ENCODE measurements at places on chromosomes 6 and 20. TPM values are rescaled to one million over a fixed set of nuclear protein-coding genes. Genes with fewer than 3 reads are reported as not detected.
A peak's percentile ranks its signal among the peaks of the same experiment; 100 is the strongest.

CST1 gene
- total RNA-seq, result not detected

CDH4 gene
- 0.93 TPM for total RNA-seq

MRPS18A gene
- 27.0 TPM for total RNA-seq

OTOR gene
- not detected for total RNA-seq

SLC35D3 gene
- not detected for total RNA-seq

MYO6 gene
- total RNA-seq, result 105 TPM

TGM3 gene
- total RNA-seq, result 0.37 TPM

GRCh38 chr6:55319961-55320695 lies 7.1 kb upstream of the GFRAL start:
- no peaks in the 10 kb centered on the region for H3K4me1 ChIP-seq
- DNase-seq, result no peak
- H3K4me3 ChIP-seq, result no peak overlapping the region
- no peak overlapping the region for H3K27ac ChIP-seq
- H3K36me3 ChIP-seq, result no peaks in the 10 kb centered on the region

DNA sequence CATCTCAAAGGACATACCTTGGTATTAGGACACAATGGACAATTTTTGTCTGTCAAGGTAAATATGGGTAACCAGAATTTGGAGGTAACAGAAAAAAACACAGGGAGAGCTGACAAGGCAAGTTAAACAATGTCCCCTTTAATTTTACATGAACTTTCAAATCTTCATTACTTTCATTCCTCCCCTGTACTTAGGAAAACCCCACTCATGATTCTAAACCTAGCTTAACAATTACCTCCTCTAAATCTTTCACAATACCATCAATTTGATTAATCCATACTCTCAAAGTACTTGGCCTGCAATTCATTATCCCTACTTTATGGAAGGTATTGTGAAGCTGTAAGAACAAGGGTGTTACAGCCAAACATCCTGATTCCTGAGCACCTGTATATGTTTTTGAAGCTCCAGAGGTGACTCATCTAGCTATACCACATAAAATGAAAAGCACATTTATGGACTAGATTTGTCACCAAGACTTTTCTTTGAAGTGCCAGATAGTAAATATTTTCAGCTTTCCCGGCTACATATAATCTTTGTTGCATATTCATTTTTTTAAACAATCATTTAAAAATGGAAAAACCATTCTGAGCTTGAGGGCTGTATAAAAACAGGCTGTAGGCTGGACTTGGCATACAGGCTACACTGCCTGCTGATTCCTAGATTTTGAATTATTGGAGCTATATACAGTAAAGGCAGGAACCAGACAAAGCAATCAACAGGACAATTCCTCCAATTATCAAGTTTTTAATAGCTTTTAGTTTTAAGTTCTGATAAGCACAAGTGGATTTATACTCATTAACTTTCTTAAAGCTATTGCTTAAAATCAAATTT lies 22.9 kb downstream of the DEK start:
- no peaks in the 10 kb centered on the region for H3K4me1 ChIP-seq
- no peak overlapping the region for H3K27ac ChIP-seq

- no peaks in the 10 kb centered on the region for H3K36me3 ChIP-seq
- H3K27me3 ChIP-seq, result no peaks in the 10 kb centered on the region
- H3K27ac ChIP-seq, result no peak overlapping the region
- no peak for DNase-seq
These were observed 253.4 kb downstream of the PHACTR1 start for GRCh38 chr6:12969966-12970365.

DNA sequence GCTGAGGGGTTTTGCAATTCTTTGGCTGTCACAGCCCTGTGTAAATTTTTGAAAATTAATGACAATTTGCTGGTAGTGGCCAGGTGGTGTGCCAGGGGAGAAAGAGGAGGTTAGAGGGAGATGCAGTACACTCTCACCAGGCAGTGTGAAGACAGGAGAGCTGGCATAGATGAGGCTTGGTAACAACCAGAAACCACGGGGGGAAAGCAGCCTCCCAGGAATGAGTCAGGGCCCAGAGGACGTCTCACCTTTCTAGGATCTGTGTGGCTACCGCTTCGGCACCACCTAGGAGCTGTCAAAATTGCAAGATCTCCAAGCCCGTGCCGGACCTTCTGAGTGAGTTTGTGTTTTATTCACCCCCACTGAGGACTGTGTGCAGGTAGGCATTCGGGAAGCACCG lies 171.4 kb downstream of the PACRG start:
- H3K4me3 ChIP-seq, result no peak overlapping the region
- no peaks in the 10 kb centered on the region for H3K27me3 ChIP-seq
- no peaks in the 10 kb centered on the region for H3K36me3 ChIP-seq

DNA sequence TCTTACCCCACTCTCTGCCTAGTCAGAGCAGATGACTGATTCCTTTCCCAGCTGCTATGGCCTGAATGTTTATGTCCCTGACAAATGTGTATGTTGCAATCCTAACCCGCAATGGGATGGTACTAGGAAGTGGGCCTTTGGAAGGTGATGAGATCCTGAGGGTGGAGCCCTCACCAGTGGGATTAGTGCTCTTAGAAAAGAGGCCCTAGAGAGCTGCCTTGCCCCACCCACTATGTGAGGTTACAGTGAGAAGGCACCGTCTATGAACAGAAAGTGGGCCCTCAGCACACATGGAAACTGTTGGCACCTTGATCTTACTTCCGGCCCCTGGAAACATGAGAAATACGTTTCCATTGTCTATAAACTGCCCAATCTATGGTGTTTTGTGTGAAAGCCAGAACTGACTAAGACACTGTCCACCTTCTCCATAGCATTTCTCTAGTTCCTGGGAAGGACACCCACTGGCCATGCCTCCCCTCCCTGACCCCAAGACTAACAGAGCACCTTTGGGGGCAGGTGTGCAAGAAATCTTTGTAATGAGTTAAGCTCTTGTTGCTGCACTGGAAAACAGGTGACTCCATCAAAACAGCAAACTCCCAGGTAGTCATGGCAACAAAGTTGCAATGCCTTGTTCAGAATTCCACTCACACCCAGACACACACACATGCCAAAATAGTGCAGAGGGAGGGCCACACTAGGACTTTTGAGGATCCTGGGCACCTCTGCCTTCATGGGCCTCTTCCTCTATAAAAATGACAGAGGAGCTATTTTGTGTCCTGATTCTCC lies 16.2 kb downstream of the GABRR2 start:
- H3K27ac ChIP-seq, result no peak overlapping the region
- no peak for DNase-seq
- H3K4me1 ChIP-seq, result peaks cover 26% of the 10 kb centered on the region
- H3K36me3 ChIP-seq, result no peaks in the 10 kb centered on the region

- no peaks in the 10 kb centered on the region for H3K27me3 ChIP-seq
- no peak overlapping the region for H3K27ac ChIP-seq
- no peak overlapping the region for H3K4me3 ChIP-seq
- no peak for DNase-seq
- H3K36me3 ChIP-seq, result no peaks in the 10 kb centered on the region
These were observed 110.3 kb downstream of the TBC1D32 start for GRCh38 chr6:121223930-121224329.

GRCh38 chr6:139753198-139753861 lies 378.9 kb upstream of the CITED2 start:
- H3K4me1 ChIP-seq, result peaks cover 17% of the 10 kb centered on the region
- no peak for DNase-seq
- H3K27ac ChIP-seq, result no peak overlapping the region

- no peak overlapping the region for H3K27ac ChIP-seq
- H3K36me3 ChIP-seq, result no peaks in the 10 kb centered on the region
- H3K27me3 ChIP-seq, result no peaks in the 10 kb centered on the region
- no peak overlapping the region for H3K4me3 ChIP-seq
These were observed 83.0 kb upstream of the TCF21 start for GRCh38 chr6:133805876-133806275.

GRCh38 chr6:24883618-24884017 lies 52.1 kb downstream of the RIPOR2 start:
- H3K27ac ChIP-seq, result no peak overlapping the region
- no peaks in the 10 kb centered on the region for H3K36me3 ChIP-seq
- no peak for DNase-seq
- H3K4me1 ChIP-seq, result peaks cover 4% of the 10 kb centered on the region

DNA sequence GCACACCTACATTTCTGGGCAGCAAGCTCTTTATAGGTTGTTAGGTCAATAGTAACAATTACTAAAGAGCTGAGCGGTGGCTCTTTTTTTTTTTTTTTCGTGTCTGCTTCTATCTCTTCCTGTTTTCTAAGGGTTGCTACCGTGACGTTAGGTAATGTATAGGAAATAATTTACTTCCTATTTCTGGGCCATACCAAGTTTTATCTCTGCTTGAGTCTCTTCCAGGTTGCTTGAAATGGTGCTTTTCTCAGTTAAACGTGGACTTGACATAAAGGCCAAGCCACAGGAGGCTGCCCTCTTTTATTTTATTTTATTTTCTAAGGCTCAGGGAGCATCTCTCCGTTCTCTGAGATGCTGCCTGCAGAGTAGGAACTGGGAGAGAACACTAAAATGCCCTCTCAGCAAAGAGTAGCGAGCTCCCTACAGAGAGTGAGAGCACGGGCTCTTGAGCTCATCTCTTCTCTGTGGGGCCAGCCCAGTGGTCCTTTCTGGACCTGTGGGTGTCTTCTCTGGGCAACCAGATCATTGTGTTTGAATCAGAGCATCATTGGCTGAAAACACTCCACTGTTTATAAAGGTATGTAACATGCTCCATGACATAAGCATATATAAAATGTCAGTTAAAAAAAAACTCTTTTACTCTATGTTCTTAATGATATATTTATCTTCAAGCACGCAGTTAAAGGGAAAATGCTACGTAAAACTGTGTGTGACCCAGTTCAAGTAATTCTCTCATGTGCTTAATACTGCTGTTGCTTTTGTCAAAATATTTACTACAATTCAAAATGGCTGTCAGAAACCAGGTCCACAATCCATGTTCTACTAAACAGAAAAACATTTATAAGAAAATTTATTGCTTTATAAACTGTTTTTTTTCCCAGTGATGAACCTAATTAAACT lies at the start of gene ZNF831:
Gene ZNF831 (plus strand): TSS at position 191 of the 900 bp plus-strand sequence. CDS start 27,199 bp downstream, outside the sequence.
- no peak within 1 kb of the TSS for H3K4me3 ChIP-seq
- H3K27me3 ChIP-seq, result peaks cover 18% of the 10 kb centered on the region
- no peak within 1 kb of the TSS for H3K27ac ChIP-seq
- H3K36me3 ChIP-seq, result no peaks in the 10 kb centered on the region

- no peaks in the 10 kb centered on the region for H3K36me3 ChIP-seq
- H3K4me1 ChIP-seq, result no peaks in the 10 kb centered on the region
- no peak overlapping the region for H3K4me3 ChIP-seq
- DNase-seq, result no peak
- no peak overlapping the region for H3K27ac ChIP-seq
These were observed 7.5 kb upstream of the KIAA1755 start for GRCh38 chr20:38267901-38268514.

DNA sequence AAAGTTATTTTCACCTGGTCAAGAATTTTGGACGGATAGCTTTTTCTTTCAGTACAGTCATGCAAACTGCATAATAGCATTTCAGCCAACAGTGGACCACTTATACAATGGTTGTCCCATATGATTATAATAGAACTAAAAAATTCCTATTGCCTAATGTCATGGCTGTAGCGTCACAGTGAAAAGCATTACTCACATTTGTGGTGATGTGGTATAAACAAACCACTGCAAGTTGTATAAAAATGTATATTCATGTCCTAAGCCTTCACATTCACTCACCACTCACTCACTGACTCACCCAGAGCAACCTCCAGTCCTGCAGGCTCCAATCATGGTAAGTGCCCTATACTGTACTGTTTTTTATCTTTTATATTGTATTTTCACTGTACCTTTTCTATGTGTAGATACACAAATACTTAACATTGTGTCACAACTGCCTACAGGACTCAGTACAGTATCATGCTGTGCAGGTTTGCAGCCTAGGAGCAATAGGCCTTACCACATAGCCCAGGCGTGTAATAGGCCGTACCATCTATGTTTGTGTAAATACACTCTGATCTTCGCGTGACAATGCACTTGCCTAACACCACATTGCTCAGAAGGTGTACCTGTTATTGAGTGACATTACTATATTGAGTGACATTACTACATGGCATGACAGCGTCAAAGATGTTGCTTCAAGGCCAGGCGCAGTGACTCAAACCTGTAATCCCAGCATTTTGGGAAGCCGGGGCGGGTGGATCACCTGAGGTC lies 17.9 kb downstream of the ABHD12 start:
- no peaks in the 10 kb centered on the region for H3K27me3 ChIP-seq
- H3K4me3 ChIP-seq, result no peak overlapping the region
- no peaks in the 10 kb centered on the region for H3K36me3 ChIP-seq
- H3K4me1 ChIP-seq, result no peaks in the 10 kb centered on the region

DNA sequence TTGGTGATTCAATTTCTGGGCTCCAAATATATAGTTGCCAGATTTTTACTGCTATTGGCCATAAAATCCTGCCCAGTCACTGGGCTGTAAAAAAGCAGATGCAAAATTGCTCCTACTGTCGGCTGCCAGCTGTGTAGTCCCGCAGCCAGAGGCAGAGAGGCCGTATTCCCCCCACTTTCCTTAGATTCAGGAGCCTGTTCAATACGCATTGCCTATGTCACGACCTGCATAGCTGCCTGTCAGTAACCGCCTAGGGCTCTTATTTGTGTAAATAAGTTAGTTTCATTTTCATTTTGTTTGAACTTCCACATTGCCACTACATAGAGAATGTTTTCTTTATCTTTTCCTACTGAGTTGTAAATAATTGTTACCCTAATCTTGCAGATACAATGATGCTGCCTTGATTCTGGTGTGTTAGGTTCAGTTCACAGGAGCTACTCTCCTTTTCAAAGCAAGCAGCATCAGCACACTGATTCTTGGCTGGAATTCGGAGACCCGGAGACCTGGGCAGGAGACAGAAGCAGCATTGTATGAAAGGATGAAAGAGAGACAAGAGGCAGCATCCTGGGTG lies 46.0 kb upstream of the UST start:
- H3K4me3 ChIP-seq, result peak overlapping the region; percentile 33
- no peak for DNase-seq
- H3K36me3 ChIP-seq, result no peaks in the 10 kb centered on the region
- no peaks in the 10 kb centered on the region for H3K4me1 ChIP-seq
- H3K27me3 ChIP-seq, result no peaks in the 10 kb centered on the region

GRCh38 chr6:111534231-111534751 lies 51.3 kb upstream of the REV3L start:
- DNase-seq, result peak; percentile 52
- peaks cover 31% of the 10 kb centered on the region for H3K4me1 ChIP-seq
- no peak overlapping the region for H3K27ac ChIP-seq
- no peaks in the 10 kb centered on the region for H3K27me3 ChIP-seq
- H3K36me3 ChIP-seq, result no peaks in the 10 kb centered on the region
- no peak overlapping the region for H3K4me3 ChIP-seq

- no peak overlapping the region for H3K27ac ChIP-seq
- H3K27me3 ChIP-seq, result no peaks in the 10 kb centered on the region
- no peaks in the 10 kb centered on the region for H3K4me1 ChIP-seq
- H3K36me3 ChIP-seq, result no peaks in the 10 kb centered on the region
These were observed 110.9 kb downstream of the GFRAL start for GRCh38 chr6:55438203-55438602.

Data from left lung (tissue), 14 donors.